Stimulated activated CD8-positive, alpha-beta memory T cell treated with anti-CD3 and anti-CD28 coated beads, Interleukin-4, amount 100 ng/mL, for 4 hours (primary cell): ENCODE measurements at places on chromosomes 13 and 19.

DNA sequence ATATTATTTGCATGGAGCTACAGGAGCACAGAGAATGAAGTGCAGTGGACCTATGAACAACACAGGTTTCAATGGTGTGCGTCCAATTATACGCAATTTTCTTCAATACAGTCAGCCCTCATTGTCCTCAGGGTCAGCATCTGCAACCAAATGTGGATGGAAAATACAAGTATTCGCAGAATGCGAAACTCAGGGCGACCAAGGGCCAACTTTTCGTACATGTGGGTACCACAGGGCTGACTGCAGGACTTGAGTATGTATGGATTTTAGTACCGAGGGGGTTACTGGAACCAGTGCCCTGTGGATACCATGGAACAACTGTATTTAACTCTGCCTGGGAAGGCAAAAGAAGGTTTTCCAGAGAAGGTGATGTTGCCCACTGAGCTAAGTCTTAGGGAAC is 10.2 kb downstream of the LCP1 start:
- no peak for DNase-seq

DNA sequence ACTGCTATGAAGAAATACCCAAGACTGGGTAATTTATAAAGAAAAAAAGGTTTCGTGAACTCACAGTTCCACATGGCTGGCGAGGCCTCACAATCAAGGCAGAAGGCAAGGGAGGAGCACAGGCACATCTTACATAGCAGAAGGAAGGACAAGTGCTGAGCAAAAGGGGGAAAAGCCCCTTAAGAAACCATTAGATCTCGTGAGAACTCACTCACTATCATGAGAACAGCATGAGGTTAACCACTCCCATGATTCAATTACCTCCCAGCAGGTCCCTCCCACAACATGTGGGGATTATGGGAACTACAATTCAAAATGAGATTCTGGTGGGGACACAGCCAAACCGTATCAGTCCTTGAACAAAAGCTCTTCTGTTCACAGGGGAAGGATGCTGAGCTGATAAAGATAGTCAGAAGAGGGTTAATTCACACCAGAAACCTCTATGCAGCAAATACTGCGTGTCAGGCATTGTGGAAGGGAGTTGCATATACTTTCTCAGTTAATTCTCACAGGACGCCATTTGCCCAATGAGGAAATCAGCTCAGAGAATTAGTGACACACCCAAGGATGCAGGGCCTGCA is 246.2 kb downstream of the FOXO1 start:
- no peak for DNase-seq

GRCh38 chr19:8451885-8452284 is 7.1 kb downstream of the HNRNPM start:
- no peak for DNase-seq

DNA sequence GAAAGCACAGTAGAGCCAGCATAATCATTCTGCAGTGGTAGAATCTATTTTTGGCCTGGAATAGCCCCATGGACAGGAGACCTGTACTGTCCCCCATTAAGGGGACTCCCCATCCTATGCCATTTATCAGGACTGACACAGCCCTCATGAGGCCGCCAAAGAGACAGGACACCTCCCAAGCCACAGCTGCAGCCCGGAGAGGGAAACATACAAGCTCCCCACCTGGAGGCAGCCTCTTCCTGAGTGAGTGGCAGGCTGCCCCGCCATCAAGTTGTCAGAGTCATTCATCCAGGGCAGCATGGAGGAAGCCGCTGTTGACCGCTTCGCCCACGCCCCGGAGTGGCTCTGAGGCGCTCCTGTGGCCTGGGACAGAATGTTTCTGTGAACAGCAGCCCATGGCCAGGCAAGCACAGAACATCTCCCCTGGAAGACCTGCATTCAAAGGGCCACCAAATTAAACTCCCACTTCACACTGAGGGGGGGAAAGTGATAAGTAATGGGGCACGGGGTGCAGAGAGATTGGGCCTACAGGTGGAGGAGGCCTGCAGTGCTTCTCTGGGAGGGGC is 111.3 kb downstream of the ZDHHC20 start:
- no peak for DNase-seq

- DNase-seq: no peak
Observed at GRCh38 chr13:46622630-46623256, 69.8 kb downstream of the LRCH1 start.

GRCh38 chr13:110493613-110494012 is 67.9 kb downstream of the RAB20 start:
- no peak for DNase-seq

DNA sequence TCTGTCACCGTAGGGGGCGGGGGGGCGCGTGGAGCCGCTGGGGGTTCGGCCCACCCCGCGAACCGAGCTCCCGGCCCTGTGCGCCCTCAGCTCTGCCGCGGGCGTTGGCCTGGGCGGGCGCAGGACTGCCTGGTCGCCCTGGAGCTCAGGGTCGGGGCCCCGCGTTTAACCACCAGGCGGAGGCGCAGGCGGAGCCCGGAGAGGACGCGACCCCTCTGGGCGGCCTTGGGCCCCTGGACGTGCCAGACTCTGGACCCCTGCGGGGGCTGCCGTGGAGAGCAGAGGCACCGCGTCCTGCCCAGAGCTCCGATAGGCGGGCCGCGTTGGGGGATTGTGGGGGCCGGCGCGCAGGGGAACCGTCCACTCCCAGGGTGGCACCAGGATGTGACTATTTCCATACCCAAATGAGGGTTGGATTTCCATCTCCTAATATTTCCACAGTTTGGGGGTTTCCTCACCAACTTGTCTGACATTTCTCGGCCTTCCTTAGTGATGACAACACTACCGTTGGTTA is 13.0 kb upstream of the USP29 start:
- no peak for DNase-seq

- no peak for DNase-seq
Observed at GRCh38 chr13:66559093-66559492, 671.0 kb downstream of the PCDH9 start.

DNA sequence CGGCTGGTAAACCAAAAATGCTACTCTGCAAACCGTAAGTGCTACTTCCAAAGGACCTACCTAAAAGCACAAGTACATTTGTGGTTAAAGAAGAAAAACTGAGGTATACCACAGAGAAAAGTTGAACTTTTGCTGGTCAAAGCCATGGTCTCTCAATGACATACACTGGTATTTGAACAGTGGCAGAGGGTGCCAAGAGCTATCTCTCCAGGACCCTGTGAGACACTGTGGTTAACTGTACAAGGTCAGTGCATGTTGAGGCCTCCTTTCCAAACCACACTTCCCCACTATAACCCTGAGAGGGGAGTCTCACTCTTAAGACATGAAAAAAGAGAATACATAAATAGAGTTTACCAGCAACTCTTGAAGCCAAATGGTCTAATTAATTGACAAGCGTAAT is 49.5 kb downstream of the COL4A1 start:
- no peak for DNase-seq

- no peak for DNase-seq
Observed at GRCh38 chr13:106173346-106173745, 362.1 kb downstream of the EFNB2 start.
